ENCODE measurements at places on chromosomes 12 and 14.

DNA sequence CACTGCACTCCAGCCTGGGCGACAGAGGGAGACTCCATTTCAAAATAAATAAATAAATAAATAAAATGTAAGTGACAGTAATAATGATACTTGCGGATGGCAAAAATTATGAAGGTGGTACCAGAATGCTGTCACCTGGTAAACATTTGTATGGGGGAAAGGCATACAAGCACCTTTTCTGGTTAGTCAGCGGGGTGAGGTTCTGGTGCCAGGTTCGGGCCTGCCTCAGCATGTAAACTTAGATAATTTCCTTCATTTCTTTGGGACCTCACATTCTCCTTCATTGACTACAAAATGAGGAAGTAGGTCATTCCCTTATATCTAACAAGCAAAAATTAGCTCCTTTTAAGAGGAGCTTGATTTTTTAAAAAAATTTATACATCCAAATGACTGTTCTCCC is 10.8 kb downstream of the VTI1B start:
- no peak for DNase-seq

- peak; percentile 51 for DNase-seq
These were observed 507 bp downstream of the SPTSSA start for GRCh38 chr14:34461334-34462131.

GRCh38 chr12:123363390-123363739 is 1.3 kb downstream of the SBNO1 start:
- no peak for DNase-seq

- no peak for DNase-seq
These were observed 36.6 kb downstream of the SUPT16H start for GRCh38 chr14:21347201-21347600.

GRCh38 chr14:68266998-68267397 is 447.4 kb downstream of the RAD51B start:
- no peak for DNase-seq
